ENCODE measurements at places on chromosomes 13 and 19. TPM values are rescaled to one million over a fixed set of nuclear protein-coding genes. Genes with fewer than 3 reads are reported as not detected.

DNA sequence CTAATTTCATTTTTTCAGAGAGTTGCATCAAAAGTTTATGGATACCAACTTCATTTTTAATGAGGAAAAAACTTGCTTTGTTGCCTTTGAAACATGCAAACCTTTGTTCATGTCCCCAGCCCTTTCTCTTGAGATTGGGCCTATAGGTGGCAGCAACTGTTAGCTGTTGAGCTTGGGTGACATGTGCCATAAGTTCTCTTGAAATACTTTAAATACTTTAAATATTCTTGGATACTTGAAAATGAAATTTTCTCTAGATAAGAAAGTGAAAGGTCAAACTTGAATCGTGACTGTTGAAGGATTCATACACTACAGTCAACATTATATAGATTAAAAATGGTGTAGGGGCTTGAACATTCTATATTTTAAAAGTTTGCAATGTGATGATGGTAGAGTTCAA is 294.9 kb downstream of the NDFIP2 start:
- no peaks in the 10 kb centered on the region for H3K4me1 ChIP-seq
- H3K36me3 ChIP-seq = no peaks in the 10 kb centered on the region
- no peak for DNase-seq
- no peak overlapping the region for H3K27ac ChIP-seq
- no peaks in the 10 kb centered on the region for H3K27me3 ChIP-seq

DNA sequence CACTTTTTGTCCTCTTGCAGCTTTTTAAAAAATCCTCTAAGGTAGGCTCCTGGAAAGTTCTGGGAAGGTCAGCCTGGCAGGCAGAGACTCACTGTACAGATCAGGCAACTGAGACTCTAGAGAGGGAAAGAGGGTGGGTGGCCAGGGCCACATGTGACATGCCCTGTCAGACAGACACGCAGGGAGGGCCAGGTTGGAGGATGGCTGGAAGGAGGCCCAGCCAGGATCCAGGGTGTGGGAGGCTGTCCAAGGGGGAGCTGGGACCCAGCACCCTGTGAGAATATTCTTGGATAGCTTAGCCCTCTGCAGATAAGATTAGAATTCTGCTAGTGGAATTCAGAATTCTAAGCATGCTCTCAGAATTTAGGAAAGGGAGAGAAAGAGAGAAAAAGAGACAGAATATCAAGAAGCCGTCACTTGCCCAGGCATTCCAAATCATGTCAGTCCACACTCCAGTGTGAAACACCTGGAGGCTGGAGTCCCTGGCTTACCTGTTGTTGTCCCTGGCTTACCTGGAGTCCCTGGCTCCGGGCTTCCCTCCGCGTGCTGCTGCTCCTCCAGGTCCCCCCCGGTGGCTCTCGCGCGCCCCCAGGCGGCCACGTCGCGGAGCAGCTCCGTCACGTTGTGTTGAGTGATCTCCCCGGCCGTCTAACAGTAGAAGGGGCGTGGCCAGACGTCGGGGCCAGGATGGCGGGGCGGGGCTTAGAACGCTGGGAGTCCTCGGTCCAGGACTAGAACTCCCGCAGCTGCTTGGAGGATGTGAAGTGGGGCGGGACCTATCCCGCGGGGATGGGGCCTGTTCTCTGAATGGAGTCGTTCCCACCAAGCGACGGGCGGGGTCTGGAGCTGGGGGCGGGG is 2.8 kb upstream of the TNNI3 start:
- peak; percentile 100 for DNase-seq
- no peak overlapping the region for H3K27ac ChIP-seq
- H3K27me3 ChIP-seq = peaks cover 5% of the 10 kb centered on the region
- no peaks in the 10 kb centered on the region for H3K36me3 ChIP-seq

DNA sequence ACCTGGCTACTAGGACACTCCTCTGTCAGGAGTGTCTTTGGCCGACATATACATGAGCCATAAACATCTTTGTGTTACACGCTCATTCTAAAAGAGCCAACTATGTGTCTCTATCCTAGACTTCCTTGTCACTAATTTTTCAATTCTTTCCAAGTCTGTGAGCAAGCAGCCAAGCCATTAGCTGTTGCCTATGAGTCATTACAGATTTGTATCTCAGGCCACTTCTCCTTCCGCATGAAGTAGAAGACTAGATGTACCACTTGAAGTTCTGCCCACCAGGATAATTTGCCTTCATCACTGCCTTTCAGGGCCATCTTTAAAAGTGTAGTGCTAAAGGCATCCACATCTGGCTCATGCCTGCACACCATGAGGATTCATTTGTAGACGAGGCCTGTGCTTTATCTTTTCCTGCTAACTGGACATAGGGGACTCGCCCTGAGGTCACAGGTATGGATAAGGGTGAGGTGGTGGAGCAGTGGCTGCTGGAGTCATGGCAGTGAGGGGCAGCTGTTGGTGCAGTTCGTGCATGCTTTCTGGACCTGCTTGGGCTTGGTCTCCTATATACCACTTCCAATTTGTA is 126.1 kb upstream of the KL start:
- H3K36me3 ChIP-seq = no peaks in the 10 kb centered on the region
- no peak overlapping the region for H3K4me3 ChIP-seq
- no peaks in the 10 kb centered on the region for H3K4me1 ChIP-seq
- H3K27ac ChIP-seq = no peak overlapping the region
- DNase-seq = no peak

- H3K27me3 ChIP-seq = no peaks in the 10 kb centered on the region
- DNase-seq = peak; percentile 72
- no peaks in the 10 kb centered on the region for H3K36me3 ChIP-seq
- H3K27ac ChIP-seq = no peak overlapping the region
- peak overlapping the region; percentile 30 for H3K4me3 ChIP-seq
These were observed 30.0 kb upstream of the TPT1 start for GRCh38 chr13:45370922-45371406.

GRCh38 chr13:114261328-114261965 is 20.0 kb upstream of the UPF3A start:
- peaks cover 5% of the 10 kb centered on the region for H3K4me1 ChIP-seq
- H3K27ac ChIP-seq = no peak overlapping the region
- H3K27me3 ChIP-seq = no peaks in the 10 kb centered on the region

- no peaks in the 10 kb centered on the region for H3K36me3 ChIP-seq
- H3K27me3 ChIP-seq = peaks cover 48% of the 10 kb centered on the region
- peak within 1 kb of the TSS; percentile 36 for H3K4me3 ChIP-seq
- peak; percentile 92 for DNase-seq
- H3K27ac ChIP-seq = no peak within 1 kb of the TSS
These were observed at the start of gene CGB7 for GRCh38 chr19:49057636-49058234. Gene CGB7 (minus strand): TSS chr19:49057749. CDS start chr19:49055375, 2,374 bp downstream.

DNA sequence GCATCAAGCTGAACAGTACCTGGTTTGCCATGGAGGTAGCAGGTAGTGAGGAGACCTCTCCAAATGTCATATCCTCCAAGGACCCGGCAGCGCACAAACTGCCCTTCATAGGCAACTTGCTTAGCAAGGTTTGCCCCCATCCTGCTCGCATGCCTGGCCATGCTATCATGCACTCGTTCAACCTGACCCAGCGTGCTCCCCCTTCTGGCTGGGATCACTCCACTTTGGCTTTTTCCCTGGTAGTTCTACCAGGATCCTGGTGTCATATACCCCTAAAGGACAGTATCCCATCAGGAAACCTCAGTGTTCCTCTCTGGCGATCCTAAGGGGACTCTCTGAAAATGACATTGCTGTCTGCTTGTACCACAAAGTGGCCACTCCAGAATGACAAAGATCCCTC is 38.6 kb upstream of the ZNF30 start:
- no peaks in the 10 kb centered on the region for H3K27me3 ChIP-seq
- no peaks in the 10 kb centered on the region for H3K4me1 ChIP-seq
- no peak overlapping the region for H3K27ac ChIP-seq
- no peak overlapping the region for H3K4me3 ChIP-seq
- no peaks in the 10 kb centered on the region for H3K36me3 ChIP-seq

DNA sequence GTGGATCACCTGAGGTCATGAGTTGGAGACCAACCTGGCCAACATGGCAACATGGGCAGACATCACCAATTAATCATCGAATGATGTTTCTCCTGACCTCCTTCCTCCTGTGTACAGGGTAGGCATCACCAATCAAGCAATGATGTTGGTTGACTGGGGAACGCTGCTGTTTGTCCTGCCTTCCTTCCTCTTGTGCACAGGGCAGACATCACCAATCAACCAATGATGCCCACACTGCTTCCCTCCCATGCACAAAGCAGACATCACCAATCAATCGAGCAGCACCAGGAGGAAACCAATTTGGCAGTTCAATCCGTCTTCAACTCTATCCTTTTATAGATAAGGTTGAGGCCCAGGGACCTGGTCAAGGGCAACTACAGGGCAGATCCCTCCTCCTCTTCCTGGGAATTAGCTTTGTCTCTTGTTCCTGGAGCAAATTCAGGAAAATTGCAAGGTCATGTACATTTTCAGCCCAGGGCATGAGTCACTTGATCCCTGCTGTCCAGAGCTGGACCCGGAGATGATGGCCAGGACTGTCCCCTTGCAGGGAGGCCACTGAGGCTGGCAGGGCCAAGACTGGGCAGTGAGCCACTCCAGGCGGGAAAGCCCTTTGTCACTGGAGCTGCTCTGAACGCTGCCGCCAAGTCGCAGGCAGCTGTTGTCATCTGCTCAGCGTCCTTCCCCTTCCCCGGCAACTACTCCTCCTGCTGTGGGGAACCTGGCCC is 5.3 kb upstream of the CSNK1G2 start:
- H3K36me3 ChIP-seq = no peaks in the 10 kb centered on the region
- no peak overlapping the region for H3K4me3 ChIP-seq
- H3K4me1 ChIP-seq = no peaks in the 10 kb centered on the region
- no peak for DNase-seq
- no peaks in the 10 kb centered on the region for H3K27me3 ChIP-seq
- no peak overlapping the region for H3K27ac ChIP-seq

DNA sequence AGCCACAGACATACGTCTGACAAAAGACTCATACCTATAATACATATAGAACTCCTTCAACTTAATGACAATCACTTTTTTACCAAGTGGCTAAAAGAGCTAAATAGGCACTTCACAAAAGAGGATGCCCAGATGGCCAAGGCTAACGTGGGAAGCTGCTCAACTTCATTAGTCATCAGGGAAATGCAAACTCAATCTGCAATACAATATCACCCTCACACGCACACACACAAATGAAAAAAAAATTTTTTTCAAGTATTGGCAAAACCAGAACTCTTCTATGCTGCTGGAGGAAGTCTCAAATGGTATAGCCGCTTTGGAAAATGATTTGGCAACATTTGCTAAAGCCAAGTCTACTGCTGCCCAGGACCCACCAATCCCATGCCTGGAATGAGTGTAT is 14.6 kb upstream of the DNMT1 start:
- DNase-seq = no peak
- H3K27me3 ChIP-seq = no peaks in the 10 kb centered on the region
- 0 out of 2 replicates have a peak, but pooled peaks cover 3% of the 10 kb centered on the region for H3K4me1 ChIP-seq
- no peak overlapping the region for H3K27ac ChIP-seq
- H3K36me3 ChIP-seq = no peaks in the 10 kb centered on the region

- no peak overlapping the region for H3K4me3 ChIP-seq
- H3K36me3 ChIP-seq = no peaks in the 10 kb centered on the region
- peaks cover 18% of the 10 kb centered on the region for H3K27me3 ChIP-seq
- no peak for DNase-seq
These were observed 32.3 kb downstream of the SYT3 start for GRCh38 chr19:50607388-50607787.

- peaks cover 25% of the 10 kb centered on the region for H3K36me3 ChIP-seq
- peaks cover 7% of the 10 kb centered on the region for H3K4me1 ChIP-seq
- H3K27me3 ChIP-seq = no peaks in the 10 kb centered on the region
- peak overlapping the region; percentile 51 for H3K27ac ChIP-seq
These were observed 872 bp downstream of the FARSA start for GRCh38 chr19:12932392-12933286.

DNA sequence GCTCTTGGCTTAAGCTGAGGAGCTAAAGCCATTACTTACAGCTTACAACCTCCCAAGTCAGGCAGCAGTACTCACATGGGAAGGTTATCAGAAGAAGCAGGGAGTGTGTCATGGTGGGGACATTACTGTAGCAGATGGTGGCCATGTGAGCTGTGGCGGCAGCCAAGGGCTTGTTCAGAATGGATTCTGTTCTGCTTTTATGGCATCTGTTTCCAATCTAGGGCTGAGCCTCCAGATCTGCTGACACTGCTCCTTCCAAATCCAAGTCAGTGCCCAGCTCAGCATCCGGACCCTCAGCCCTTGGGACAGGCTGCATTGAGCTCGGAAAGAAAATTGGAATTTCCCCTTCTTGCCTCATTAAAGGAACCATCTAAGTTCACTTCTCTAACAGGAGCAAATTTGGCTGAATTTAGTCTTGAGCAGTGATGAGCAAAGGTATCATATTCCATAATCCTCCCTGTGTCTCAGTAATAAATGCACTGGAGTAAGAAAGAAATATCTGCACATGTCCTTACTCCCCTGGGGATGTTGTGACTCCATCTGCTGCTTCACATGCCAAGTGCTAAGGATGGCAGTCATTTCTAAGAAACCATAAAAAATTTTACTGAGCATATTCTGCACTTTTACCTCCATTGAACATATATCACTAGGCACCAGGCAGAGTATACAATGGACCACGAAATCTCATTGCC is 73.9 kb downstream of the KCTD12 start:
- DNase-seq = no peak
- no peak overlapping the region for H3K27ac ChIP-seq
- no peaks in the 10 kb centered on the region for H3K4me1 ChIP-seq
- H3K4me3 ChIP-seq = no peak overlapping the region
- H3K36me3 ChIP-seq = no peaks in the 10 kb centered on the region

DNA sequence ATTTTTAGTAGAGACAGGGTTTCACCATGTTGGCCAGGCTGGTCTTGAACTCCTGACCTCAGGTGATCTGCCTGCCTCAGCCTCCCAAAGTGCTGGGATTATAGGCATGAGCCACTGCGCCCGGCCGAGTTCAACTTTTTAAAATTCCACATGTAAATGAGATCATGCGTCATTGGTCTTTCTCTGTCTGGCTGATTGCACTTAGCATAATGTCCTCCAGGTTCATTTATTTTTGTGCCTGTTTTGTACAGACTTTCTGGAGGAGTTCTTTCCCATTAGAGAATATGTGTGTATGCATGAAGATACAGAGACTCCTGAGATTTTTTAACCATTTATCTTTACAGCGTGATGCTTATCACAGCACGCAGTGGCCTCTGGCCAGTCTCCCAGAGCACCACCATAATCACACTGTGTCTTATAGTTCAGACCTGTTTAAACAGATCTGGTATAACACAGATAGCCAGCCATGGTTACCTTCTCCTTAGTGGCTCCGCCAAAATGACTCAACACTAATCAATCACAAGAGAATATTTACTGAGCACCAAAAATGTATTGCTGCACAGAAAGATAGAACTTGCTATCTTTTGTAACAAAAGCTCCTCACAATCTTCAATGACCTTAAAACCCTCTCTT is 11.4 kb upstream of the STARD13 start:
- no peaks in the 10 kb centered on the region for H3K36me3 ChIP-seq
- no peaks in the 10 kb centered on the region for H3K27me3 ChIP-seq
- DNase-seq = no peak
- H3K4me3 ChIP-seq = no peak overlapping the region
- no peak overlapping the region for H3K27ac ChIP-seq

DNA sequence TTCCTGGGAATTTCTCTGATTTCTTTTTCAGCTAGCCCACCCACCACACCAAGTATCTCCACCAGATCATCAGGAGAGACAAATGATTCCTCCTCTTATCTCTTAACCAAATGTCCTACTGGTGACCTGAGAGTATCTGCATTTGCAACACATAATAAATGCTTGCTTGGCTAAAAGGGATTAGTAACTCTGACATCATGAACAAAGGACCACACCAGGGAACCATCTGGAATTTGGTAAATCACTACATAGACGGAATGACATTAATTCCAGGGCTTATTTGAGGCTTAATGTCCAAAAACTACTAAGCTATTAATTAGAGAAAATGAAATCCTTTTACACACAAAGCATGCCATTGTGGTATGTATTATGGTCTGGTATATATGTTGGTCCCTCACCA is 139.0 kb downstream of the RAP2A start:
- DNase-seq = no peak
- H3K36me3 ChIP-seq = no peaks in the 10 kb centered on the region
- no peaks in the 10 kb centered on the region for H3K27me3 ChIP-seq
- H3K27ac ChIP-seq = no peak overlapping the region

USHBP1 gene
- 7.5 TPM for total RNA-seq

DNAJC15 gene
- total RNA-seq = 5.8 TPM

GFY gene
- 0.93 TPM for total RNA-seq

KLHL1 gene
- total RNA-seq = not detected

RASIP1 gene
- total RNA-seq = 9.3 TPM
